ENCODE measurements at places on chromosomes 5 and 9. TPM values are rescaled to one million over a fixed set of nuclear protein-coding genes. Genes with fewer than 3 reads are reported as not detected.

The FAM151B gene
- total RNA-seq = 2.7 TPM

The UCK1 gene
- 28.0 TPM for total RNA-seq

The LCN1 gene
- total RNA-seq = not detected

The BTNL9 gene
- 1.0 TPM for total RNA-seq

DNA sequence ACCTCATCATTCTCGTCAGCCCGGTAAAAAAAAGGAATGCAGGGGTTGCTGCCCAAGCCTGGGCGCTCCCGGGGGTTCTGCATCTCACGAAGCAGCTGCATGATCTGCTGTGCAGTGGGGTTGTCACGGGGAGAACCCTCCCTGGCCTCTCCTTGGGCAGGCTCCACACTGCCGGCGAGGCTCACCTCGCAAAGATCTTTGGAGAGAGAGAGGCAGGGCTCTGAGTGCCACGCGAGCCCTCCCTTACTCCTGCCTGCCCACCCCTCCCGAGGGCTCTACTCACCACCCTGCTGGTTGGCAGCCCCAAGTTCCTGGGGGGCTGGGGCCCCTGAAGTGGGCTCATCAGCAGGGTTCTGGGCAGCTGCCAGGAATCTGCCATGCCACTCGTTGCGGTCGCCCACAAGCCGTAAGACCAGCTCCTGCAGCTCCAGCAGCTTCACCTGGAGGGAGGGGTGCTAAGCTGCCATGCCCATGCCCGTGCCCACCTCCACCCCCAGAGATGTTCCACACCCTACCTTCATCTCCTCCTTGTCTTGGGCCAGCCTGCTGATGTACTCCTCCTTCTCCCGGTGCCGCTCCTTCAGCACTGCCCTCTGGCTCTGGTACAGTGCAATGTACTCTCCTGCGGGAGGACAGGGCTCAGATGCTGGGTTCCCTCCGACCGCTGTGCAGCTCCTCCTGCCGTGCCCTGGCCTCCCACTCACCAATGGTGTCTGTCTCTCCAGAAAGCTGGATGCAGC, 18.6 kb downstream of the GOLGA2 start:
- H3K4me1 ChIP-seq = no peaks in the 10 kb centered on the region
- no peak overlapping the region for H3K4me3 ChIP-seq
- no peaks in the 10 kb centered on the region for H3K27me3 ChIP-seq

DNA sequence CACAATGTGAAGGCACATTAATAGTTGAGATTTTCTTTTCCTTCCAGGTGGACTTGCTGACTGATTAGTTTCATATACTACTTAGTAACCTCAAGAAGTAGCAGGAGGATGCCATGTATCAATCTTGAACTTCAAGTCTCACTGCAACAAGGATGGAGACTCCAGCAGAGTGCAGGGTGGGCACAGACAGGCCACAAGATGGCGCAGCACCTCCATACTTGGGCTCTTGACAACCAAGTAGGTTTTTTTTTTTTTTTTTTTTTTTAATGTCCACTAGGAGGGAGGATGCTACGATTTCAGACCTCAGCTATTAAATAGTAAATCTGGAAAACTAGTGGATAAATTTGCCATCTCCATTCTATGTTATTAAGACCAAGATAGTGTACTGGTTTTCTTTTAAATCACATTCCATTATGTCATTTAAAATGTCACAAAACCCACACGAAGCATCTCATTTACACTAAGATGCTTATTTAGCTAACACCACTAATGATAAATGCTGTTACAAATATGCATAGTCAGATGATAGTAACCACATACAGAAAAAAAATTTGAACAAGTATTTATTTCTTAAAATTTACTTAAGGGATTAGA, 58.6 kb downstream of the IL6ST start:
- H3K4me1 ChIP-seq = peaks cover 19% of the 10 kb centered on the region
- DNase-seq = peak; percentile 89
- no peaks in the 10 kb centered on the region for H3K36me3 ChIP-seq
- H3K4me3 ChIP-seq = no peak overlapping the region
- no peaks in the 10 kb centered on the region for H3K27me3 ChIP-seq

- no peaks in the 10 kb centered on the region for H3K4me1 ChIP-seq
- no peak for DNase-seq
- H3K36me3 ChIP-seq = no peaks in the 10 kb centered on the region
- H3K27ac ChIP-seq = no peak overlapping the region
- H3K27me3 ChIP-seq = no peaks in the 10 kb centered on the region
Observed at GRCh38 chr5:159033351-159033657, 66.4 kb downstream of the EBF1 start.

DNA sequence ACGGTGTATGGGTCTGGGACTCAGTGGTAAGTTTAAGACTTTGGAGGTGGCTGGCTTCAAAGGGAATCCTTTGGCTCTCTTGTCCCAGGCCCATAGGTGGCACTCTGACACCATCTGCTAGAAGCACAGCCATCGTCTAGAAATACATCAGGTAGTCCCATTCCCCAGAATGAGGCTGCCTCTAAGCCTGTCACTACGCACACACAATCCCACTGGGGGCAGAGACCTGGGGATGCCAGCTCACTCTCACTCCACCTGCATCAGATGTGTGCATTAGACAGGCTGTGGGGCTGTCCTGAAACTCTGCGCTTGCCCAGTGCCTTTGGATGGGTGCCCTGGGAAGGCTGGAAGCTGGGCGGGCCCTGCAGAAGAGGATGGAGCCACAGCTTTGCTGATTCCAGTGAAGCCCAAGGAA, 127.5 kb upstream of the PANK3 start:
- no peaks in the 10 kb centered on the region for H3K4me1 ChIP-seq
- peak; percentile 54 for DNase-seq
- H3K4me3 ChIP-seq = no peak overlapping the region
- no peak overlapping the region for H3K27ac ChIP-seq

DNA sequence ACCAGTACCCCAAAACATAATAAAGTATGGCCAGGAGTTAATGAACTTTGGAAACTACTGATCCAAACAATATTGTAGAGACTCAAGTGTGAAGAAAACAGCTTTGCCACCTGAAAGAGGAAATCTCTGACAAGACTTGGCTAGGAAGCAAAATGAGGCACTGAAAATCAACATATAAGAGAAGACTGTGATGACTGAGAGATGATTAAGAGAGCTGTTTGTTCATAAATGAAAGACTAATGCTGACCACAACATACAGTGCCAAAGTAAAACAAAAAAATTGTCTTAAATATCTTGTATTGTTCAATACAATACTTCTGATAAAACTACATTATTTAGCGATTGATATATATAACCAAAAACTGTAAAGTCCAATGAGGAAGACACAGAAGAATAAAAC, 7.2 kb downstream of the RC3H2 start:
- DNase-seq = no peak
- H3K27ac ChIP-seq = no peak overlapping the region
- H3K36me3 ChIP-seq = no peaks in the 10 kb centered on the region
- peaks cover 3% of the 10 kb centered on the region for H3K4me1 ChIP-seq

GRCh38 chr5:6175172-6175854, 203.0 kb downstream of the MED10 start:
- H3K27me3 ChIP-seq = peaks cover under 1% of the 10 kb centered on the region
- no peak overlapping the region for H3K27ac ChIP-seq
- DNase-seq = no peak
- no peaks in the 10 kb centered on the region for H3K4me1 ChIP-seq
- no peak overlapping the region for H3K4me3 ChIP-seq

DNA sequence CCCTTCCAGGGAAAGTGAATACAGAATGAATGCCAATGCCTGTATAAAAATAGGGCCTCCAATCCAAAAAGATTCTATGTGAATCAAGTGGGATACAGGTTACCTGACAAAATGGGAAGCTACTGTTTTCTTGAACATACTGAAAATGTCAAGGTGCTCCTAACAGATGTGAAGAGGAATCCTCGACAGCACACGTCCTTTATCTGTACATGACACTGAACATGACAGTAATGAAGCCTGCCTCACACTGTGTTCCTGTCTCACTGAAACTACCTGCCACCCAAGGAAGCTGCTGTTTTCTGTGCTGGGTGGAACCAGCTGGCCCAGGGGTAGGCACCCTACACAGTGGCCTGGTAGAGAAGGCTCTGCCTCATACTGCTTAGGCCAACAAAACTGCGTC, 165.3 kb upstream of the RAPGEF1 start:
- no peaks in the 10 kb centered on the region for H3K27me3 ChIP-seq
- H3K36me3 ChIP-seq = no peaks in the 10 kb centered on the region
- H3K4me3 ChIP-seq = no peak overlapping the region
- no peak for DNase-seq

DNA sequence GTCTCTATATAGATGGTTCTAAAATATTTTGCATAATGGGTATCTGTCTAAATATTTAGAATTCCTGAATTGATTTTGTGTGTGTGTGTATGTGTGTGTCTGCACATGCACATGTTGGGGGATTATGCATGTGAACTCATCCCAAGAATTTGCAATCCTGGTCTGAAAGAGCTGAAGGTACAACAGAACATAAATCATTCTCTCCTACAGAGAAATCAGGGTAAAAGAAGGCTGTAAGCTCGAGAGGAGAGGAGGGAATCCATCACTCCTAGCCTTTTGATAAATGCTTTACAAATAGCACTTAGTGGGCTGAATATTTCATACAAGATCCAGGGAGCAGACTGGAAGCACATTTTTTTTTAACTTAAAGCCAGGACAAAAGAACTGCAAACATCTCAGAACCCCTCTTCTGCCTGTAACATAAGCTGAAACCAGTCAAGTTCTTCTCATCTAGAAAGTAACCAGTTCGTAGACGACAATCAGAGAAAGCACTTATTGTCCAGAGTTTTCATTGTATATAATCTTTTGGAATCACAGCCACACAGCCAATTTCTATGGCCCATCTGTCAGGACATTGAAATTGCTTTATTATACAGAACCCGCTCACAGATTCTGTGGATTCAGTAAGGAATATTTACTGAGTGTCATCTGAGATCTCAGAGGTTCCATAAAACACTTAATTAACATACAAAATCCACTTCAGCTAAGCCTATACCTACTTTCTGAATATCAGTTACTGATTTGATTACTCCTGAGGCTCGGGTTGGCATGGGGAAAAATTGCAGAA, 541.4 kb upstream of the ZNF462 start:
- no peak for DNase-seq
- no peak overlapping the region for H3K27ac ChIP-seq
- peaks cover 6% of the 10 kb centered on the region for H3K4me1 ChIP-seq
- no peak overlapping the region for H3K4me3 ChIP-seq
- H3K36me3 ChIP-seq = no peaks in the 10 kb centered on the region
- H3K27me3 ChIP-seq = no peaks in the 10 kb centered on the region

DNA sequence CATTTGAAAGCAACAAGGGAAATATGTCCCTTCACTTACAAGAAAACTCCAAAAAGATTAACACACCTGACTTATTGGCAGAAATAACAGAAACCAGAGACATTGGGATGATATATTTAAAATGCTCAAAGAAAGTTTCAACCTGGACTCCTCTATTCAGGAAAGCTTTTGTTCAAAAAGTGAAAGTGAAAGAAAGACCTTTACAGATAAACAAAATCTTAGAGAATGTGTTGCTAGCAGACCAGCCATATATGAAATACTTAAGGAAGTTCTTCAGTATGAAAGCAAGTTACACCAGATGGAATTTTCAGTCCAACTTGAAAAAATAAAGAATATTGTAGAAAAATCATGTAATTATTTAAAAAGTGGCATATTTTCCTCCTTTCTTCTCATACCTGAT, 1075.1 kb downstream of the NR2F1-AS1 start:
- no peak overlapping the region for H3K4me3 ChIP-seq
- H3K27ac ChIP-seq = no peak overlapping the region
- no peak for DNase-seq
- no peaks in the 10 kb centered on the region for H3K36me3 ChIP-seq
